ENCODE measurements at places on chromosomes 3 and 15. TPM values are rescaled to one million over a fixed set of nuclear protein-coding genes. Genes with fewer than 3 reads are reported as not detected.

GRCh38 chr3:38916706-38917105, 100.7 kb upstream of the SCN10A start:
- DNase-seq, result no peak
- H3K4me3 ChIP-seq, result no peak overlapping the region
- H3K27me3 ChIP-seq, result no peaks in the 10 kb centered on the region
- H3K4me1 ChIP-seq, result no peaks in the 10 kb centered on the region

GRCh38 chr3:124972457-124972856, 37.9 kb upstream of the MUC13 start:
- peaks cover 11% of the 10 kb centered on the region for H3K36me3 ChIP-seq
- H3K27me3 ChIP-seq, result no peaks in the 10 kb centered on the region
- no peak overlapping the region for H3K27ac ChIP-seq
- no peak for DNase-seq
- H3K4me1 ChIP-seq, result no peaks in the 10 kb centered on the region

ZKSCAN7 gene
- total RNA-seq, result 8.7 TPM

DNA sequence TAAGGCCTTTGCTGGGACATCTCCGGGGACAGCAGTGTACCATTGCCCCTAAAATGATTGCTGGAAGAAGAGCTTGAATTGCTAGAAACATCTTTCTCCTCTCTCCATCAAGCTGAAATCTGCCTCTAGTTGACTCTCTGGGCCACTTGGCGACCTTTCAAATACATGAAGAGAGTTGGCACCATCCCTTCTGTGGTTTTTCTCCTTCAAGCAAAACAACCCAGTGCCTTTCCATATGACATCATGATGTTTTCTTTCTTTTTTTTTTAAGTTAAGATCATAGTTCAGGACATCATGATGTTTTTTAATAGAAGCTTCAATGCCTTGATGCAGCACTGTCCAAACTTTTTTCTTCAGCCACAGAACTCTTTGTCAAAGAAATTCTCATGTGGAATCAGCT, 144.0 kb upstream of the PTPRG start:
- no peak for DNase-seq
- H3K36me3 ChIP-seq, result no peaks in the 10 kb centered on the region
- H3K4me1 ChIP-seq, result no peaks in the 10 kb centered on the region
- H3K27me3 ChIP-seq, result no peaks in the 10 kb centered on the region
- H3K4me3 ChIP-seq, result no peak overlapping the region
- no peak overlapping the region for H3K27ac ChIP-seq

- H3K27me3 ChIP-seq, result no peaks in the 10 kb centered on the region
- H3K27ac ChIP-seq, result no peak overlapping the region
- H3K36me3 ChIP-seq, result no peaks in the 10 kb centered on the region
- H3K4me3 ChIP-seq, result no peak overlapping the region
- DNase-seq, result no peak
- H3K4me1 ChIP-seq, result no peaks in the 10 kb centered on the region
Measured at GRCh38 chr3:169501777-169502320, 161.7 kb downstream of the MECOM start.

GRCh38 chr15:83398626-83399025, 48.5 kb upstream of the SH3GL3 start:
- no peak overlapping the region for H3K27ac ChIP-seq
- DNase-seq, result no peak
- H3K4me1 ChIP-seq, result no peaks in the 10 kb centered on the region
- no peak overlapping the region for H3K4me3 ChIP-seq

GRCh38 chr3:13708301-13708700, 159.4 kb downstream of the FBLN2 start:
- H3K27ac ChIP-seq, result no peak overlapping the region
- no peak overlapping the region for H3K4me3 ChIP-seq
- DNase-seq, result peak; percentile 9
- no peaks in the 10 kb centered on the region for H3K4me1 ChIP-seq
- no peaks in the 10 kb centered on the region for H3K27me3 ChIP-seq

OR5K4 gene
- not detected for total RNA-seq
